ENCODE measurements at places on chromosomes 6 and 20.

GRCh38 chr6:79277109-79277508 is 42.6 kb upstream of the HMGN3 start:
- DNase-seq: no peak

- DNase-seq: no peak
Observed at GRCh38 chr6:125662296-125662695, 87.1 kb upstream of the HEY2 start.

DNA sequence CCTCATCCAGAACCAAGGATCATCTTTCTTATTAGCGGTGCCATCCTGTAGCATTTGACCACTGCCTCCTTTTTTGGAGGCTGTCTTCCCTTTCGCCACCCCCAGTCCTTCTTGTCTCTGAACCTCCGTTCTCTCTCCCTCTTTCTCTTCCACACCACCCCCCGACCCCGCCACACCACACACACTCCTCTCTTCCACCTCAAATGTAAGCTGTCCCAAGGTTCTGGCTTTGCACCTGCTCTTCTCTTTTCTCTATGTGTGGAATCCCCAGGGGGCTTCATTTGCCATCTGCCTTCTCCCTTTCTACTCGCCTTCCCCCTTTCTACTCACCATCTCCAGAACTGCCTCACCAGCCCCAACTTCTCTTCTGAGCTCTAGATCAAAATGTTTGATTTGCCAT is 111.3 kb upstream of the CDYL start:
- DNase-seq: no peak

GRCh38 chr6:12605888-12606345 is 110.7 kb upstream of the PHACTR1 start:
- peak; percentile 41 for DNase-seq

- DNase-seq: no peak
Observed at GRCh38 chr6:42629845-42630244, 66.0 kb downstream of the UBR2 start.

All from DND-41 (cell line).